Lower lobe of right lung (tissue), 2 donors: ENCODE measurements at places on chromosomes 2 and 18.
A peak's percentile ranks its signal among the peaks of the same experiment; 100 is the strongest.

- no peak for DNase-seq
Observed at GRCh38 chr2:46001741-46002506, 295.3 kb upstream of the EPAS1 start.

DNA sequence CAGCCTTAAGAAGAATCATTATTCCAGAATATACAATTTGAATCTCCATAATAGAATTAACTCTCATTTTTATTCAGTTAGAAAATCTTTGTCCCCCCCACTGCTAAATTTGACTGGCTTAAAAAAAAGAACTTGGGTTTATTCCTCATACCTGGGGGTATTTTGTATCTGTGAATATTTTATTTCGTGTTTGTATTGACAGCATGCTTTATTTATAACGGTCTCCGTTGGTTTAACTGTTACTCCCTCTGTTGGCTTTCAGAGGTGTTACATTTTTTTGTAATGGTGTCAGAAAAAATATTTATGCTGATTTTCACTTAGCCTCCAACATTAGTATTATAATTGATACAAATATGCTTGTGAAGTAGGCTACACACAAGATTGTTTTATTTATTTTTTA lies 109.1 kb downstream of the HAUS1 start:
- no peak for DNase-seq

- no peak for DNase-seq
Observed at GRCh38 chr2:36708041-36708741, 11.7 kb downstream of the VIT start.

- peak; percentile 74 for DNase-seq
Observed at GRCh38 chr2:160493227-160494028, at the start of gene RBMS1. Gene RBMS1, minus strand, starts transcription at chr2:160493807. Its CDS starts 444 bp downstream, at chr2:160493363.

GRCh38 chr2:85852937-85853498 lies 35.8 kb downstream of the ST3GAL5 start:
- peak; percentile 62 for DNase-seq

DNA sequence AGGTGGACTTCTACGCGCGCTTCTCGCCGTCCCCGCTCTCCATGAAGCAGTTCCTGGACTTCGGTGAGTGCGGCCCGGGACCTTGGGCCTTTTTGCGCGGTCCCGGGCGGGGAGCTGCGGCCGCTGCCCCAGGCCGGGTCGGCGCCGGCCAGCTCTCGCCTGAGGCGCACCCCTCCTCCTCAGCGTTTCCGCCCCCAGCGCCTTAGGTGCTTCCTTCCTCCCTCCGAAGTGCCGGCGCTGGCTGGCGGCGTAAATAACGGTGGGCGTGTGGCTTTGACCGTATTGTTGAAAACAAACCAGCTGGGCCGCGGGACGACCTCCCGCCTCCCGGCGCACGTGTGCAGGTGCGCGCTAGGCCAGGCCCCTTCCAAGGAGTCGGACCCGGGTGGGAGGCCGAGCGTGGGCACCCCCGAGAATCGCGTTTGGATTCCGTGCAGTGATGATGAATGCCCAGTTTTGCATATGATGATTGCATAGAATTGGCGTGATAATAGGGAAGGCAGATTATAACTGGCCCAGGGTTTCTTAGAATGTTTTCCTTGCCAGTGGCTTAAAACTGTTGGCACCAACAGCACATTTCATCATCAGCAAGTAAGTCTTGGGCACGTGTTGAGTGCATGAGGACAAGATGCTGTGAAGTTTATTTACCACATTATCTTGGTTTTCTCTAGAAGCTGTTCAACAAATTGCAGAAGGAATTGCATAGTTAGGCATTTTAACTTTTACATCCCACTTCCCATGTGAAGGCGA lies 569 bp downstream of the PDK1 start:
- peak; percentile 82 for DNase-seq

- no peak for DNase-seq
Observed at GRCh38 chr2:168573128-168573903, 117.2 kb downstream of the CERS6 start.

GRCh38 chr2:3650140-3650920 lies 7.7 kb upstream of the ALLC start:
- no peak for DNase-seq

DNA sequence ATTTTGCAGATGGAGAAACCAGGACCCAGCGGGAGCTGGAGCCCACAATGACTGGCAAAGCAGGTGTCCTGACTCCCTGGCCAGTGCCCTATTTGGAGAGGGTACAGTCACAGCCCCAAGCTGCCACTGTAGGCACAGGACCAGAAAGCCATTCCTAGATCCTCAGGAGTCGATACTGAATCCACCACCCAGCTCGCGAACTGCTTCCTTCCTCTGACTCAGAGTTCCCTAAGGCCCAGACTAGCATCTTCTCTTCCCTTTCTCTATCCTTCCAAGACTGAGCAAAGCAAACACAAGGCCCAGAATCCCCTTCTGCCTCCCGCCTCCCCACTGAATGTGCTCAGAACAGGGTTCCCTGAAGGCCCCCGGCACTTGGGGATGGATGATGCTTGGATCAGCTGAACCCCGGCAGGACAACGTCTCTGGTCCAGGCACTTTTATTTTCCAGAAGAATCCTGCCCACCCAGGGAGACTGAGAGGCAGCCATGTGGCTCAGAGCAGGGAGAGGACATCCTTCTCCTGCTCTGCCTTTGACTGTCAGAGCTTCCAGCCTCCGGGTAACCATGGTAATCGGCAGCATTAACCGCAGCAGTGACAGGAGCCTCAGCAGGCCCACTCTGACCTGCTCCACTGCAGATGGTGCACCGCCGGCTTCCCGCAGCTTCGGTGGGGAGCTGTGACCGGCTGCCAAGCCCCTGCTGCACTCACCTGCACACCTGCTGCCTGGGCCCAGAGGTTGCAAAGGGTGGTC lies 34.8 kb upstream of the KLHL29 start:
- no peak for DNase-seq

DNA sequence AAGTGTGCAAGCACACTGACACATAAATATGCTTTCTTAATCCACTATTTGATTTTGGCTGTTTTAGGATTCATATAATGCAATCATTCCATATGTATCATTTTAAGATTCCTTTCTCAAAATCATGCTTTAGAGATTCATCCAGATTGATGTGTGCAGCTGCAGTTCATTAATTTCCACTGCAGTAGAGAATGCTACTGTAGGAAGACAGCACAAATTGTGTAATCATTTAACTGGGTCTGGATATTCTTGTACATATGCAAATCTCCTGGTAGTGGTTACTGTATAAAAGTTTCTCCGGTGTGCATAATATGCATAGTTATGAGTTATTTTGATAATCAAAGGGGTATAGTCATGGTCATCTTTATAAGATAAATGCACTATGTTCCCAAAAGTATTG lies 502.5 kb upstream of the ACVR2A start:
- DNase-seq = no peak

DNA sequence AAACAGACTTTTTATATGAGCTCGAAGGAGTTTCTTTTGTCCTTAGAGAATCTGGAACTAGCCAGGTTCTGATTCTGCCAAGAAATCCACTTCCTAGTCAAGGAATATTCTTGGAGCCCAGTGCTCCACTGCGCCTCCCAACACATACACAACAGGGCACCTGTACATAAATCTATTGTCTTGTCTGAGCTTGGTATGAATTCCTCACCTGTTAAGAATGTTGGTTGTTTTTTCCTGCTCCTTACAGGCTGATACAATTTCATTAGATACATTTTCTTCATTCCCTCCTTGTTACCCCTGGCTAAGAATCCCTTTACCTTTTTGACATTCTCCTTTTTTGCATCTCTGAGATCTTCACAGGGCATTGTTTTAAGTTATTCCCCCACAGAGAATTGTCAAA lies 56.0 kb upstream of the FZD7 start:
- DNase-seq = no peak

DNA sequence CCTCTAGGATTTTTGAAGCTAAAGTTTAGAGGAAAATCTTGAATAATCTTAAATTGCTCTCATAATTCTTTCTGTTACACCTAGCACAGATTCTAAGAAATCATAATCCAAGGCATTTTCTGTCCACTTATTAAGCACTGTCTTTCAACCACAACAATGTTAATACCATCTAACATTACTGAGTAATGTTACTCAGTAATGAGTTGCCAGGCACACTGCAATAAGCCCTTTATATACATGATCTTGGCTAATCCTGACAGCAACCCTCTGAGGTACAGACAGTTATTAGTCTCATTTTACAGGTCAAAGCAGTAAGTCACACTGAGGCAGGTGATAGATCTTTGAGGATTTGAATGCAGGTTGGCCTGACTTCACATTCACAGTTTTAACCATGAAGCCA lies 291.9 kb downstream of the ALK start:
- DNase-seq = no peak

DNA sequence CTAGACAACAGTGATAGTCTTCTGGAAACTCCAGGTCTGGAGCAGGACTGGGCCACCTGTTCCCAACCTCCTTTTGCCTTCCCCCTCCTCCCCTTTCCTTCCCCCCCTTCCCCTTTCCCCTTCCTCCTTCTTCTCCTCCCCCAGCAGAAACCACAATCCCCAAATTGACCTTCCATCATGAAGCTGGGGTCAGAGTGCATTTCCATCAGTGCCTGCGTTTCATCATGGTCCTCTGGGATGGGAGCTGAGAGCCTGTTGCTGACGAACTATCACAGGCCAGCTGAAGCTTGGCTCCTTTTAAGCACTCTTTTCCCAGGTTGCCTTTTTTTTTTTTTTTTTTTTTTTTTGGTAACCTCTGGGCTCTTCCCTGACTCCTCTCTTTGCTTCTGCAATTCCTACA lies 52.6 kb upstream of the SMAD2 start:
- DNase-seq = no peak

- no peak for DNase-seq
Observed at GRCh38 chr2:52365946-52366345, 1334.0 kb upstream of the NRXN1 start.

GRCh38 chr2:24915796-24916195 lies 4.2 kb downstream of the ADCY3 start:
- DNase-seq = no peak

DNA sequence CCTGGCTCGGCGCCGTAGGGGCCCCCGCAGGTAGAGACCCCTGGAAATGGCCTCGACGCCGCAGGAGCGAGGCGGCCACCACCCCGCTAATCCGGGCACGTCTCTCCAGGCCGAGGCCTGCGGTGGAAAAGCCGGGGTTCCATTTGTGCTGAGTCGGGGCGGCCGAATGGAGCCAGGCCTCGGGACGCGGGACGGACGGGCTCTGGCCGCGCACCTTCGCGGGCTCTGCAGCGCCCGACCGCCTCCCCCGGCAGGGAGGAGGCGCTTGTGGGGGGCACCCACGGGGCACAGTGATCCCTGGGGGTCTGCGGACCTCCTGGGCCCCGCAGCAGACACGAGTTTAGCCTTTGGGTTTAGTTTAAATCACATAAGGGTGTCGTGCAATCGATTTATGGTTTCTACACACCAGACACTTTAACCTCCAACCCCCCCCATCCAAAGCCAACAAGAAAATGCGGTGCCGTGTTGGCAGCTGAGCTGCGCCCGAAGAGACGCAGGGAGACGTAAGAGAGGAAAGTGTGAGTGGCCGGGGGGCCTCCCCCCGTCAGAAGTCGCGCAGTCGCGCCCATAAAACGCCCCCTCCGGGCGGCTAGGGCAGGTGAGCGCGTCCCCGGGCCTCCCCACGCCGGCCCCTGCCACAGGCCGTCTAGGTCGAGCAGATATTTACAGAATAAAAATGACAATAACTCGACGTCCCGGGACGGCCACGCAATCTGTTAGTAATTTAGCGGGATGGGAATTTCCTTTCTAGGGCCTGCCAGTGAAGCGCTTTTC lies 1.0 kb upstream of the NFATC1 start:
- DNase-seq = no peak
